ENCODE measurements at places on chromosomes 6 and 20.

DNA sequence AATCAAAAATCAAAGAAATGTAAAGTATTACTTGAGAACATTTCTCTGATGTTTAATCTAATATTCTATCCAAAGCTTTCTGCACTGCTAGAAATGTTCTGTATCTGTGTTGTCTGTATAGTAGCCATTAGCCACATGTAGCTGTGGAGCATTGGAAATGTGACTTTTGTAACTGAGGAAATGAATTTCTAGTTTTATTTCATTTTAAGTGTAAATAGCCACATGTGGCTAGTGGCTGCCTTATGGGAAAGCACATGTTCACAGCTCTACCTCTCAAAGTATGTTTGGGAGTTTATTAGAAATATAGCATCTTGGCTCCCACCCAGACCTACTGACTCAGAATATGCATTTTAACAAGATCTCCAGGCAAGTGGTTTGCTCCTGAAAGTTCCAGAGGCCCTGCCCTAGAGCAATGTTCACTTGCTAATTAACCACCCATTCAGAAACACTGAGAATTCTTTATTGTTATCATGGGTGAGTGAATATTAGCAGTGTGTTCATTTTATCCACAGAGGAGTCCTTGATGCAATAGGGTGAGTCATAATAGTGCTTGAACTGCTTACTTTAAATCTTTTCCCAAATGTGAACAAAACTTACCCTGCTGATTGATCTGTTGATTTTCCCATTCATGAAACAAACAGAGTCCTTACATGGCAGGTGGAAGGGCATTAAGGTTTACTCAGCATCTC, 282.7 kb downstream of the PLCB1 start:
- no peak for DNase-seq

DNA sequence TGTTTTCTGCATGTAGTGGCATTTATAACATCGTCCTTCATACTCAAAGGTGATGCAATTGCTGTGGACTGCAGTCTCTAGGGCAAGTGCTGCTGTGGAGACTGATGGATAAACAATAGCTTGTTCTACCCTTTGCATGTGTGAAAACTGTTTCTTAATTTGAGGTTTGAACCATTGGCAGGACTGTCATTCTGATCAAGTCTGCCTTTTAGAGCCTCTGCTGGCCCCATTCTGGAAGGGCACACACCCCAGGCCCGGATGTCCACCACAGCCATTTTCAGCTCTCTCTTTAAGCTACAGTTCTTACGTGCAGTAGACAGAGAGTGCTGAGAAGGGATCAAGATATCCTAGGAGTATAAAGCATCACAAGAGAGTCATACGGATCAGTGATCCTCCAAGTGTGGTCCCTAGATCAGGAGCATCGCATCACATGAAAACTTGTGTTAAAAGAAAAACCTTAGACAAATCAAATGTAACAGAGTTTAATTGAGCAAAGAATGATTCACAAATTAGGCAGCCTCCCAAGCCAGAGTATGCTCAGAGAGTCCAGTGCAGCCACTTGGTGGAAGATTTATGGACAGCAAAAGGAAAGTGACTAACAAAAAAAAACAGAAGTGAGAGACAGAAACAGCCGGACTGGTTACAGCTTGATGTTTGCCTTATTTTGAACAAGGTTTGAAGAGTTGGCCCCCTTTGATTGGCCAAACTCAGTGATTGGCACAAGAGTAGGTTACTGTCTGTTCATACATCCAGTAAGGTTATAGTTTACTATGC, 52.0 kb downstream of the FRK start:
- no peak for DNase-seq

GRCh38 chr20:60191014-60191413, 232.8 kb downstream of the CDH26 start:
- DNase-seq = no peak

GRCh38 chr6:146542881-146543210, 787 bp upstream of the RAB32 start:
- no peak for DNase-seq

- DNase-seq = no peak
Measured at GRCh38 chr6:38262609-38263008, 377.1 kb downstream of the BTBD9 start.

DNA sequence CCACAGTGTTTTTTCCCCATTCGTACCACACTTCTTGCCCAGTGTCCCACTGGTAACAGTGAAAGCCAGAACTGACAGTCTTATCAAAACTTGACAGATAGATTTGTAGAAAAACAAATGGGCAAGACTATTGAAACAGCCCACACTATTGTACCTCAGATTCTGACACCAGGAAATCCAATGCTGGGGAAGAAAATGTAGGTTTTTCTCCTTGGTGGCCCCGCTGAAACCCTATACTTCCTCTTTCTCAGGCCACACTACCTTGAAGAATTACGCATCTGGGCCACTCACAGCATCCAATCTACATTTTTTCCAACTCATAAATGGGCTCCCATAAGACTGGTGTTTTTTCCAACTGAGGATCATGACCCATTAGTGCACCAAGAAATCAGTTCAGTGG, 90.9 kb upstream of the HDDC2 start:
- DNase-seq = no peak

DNA sequence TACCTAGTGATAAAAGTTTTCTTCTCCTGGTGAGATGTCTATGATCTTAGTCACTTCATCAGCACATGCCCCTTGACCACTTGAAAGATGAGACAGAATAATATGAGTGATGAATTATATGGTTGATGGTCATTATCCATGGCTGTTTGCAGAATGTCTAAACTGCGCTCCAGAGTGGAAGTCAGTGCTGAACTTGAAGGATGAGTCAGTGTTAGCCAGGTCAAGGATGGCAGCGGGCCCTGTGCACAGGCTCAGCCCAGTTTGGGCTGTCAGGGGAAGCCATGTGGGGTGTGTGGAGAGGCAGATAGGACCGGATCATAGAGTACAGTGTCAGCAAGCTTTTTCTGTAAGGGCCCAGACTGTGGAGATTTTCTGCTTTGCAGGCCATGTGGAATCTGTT, 67.2 kb upstream of the KIF25 start:
- no peak for DNase-seq

- no peak for DNase-seq
Measured at GRCh38 chr6:41746107-41746506, 1.1 kb downstream of the PGC start.

GRCh38 chr6:90285611-90286381, 10.8 kb downstream of the BACH2 start:
- DNase-seq = no peak

DNA sequence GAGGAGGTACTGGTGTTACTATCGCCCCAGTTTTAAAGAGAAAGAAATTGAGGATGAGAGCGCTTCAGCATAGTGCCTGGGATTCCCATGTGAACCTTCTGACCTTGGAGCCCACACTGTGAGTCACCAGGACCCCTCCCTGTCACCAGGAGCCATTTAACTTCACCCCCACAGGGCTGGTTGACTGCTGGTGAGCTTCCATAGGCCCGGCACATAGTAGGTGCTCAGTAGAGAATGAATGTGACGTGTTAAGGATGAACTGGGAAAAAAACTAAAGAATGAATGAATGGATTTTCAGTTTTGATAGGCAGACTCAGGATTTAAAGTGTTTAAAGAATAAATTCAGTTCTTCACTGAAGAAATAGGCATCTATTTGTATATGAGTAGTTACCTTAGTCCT, 53.3 kb upstream of the KIF25 start:
- no peak for DNase-seq

DNA sequence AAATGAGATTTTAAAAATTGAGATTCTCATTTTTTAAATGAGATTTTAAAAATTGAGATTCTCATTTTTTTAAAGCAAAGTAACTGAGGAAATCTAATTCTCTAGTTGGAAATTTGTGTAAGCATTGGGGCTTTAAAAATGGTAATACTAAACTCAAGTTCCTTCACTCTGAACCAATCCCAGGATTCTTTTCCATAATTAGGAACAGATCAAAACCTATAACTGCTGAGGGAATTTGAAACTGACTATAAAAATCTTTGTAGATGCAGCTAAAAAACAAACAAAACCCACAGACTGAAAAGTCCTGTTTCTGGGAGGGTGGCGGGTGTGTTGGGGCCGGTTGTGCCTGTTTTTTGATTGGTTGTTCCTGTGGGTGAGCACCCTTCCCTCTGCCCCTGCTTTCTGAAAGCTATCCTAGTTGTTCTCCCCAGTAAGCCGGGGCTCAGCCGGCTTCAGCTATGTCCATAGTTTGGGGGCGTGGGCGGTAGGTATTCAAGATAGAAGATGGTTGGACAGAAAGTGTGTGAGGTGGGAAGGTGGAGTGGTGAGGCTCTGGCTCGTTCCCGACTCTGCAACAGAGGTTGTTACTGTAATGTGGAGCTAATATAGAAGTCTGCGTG, 49.3 kb downstream of the GFRA4 start:
- no peak for DNase-seq

GRCh38 chr6:135281227-135281626, 100.1 kb downstream of the MYB start:
- DNase-seq = no peak

GRCh38 chr20:50248104-50248641, 57.5 kb downstream of the CEBPB start:
- no peak for DNase-seq

DNA sequence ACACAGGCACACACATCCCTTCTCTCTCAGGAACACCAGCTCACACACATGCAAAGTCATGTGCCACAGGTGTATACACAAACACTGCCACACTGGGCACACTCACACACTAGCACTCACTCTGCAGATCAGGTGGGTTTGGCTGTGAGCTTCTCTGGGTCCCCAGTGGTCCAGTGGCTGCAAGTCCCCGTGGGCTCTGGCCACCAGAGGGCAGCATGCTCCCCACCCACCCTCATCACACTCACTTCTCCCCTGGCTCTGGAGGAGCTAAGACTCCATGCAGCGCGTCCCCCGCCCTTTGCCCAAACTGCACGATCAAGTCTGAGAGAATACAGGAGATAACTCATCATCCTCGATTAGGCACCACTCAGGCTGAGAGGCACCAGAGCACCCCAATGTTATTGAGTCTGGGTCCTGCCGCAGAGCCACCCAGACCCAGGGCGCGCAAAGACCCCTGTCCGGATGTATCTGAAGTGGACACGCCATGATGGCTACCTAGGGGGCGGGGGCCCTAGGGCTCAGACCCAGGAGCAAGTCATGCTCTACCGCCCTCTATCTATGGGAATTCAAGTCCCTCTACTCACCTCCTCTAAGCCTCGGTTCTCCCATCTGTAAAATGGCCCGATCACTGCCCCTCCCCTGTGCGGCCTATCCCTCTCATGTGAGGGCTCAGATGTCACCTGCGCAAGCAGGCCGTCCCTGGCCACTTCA, 90.5 kb downstream of the GRM4 start:
- DNase-seq = peak; percentile 18

GRCh38 chr20:19867074-19867473, 109.0 kb downstream of the RIN2 start:
- DNase-seq = no peak

DNA sequence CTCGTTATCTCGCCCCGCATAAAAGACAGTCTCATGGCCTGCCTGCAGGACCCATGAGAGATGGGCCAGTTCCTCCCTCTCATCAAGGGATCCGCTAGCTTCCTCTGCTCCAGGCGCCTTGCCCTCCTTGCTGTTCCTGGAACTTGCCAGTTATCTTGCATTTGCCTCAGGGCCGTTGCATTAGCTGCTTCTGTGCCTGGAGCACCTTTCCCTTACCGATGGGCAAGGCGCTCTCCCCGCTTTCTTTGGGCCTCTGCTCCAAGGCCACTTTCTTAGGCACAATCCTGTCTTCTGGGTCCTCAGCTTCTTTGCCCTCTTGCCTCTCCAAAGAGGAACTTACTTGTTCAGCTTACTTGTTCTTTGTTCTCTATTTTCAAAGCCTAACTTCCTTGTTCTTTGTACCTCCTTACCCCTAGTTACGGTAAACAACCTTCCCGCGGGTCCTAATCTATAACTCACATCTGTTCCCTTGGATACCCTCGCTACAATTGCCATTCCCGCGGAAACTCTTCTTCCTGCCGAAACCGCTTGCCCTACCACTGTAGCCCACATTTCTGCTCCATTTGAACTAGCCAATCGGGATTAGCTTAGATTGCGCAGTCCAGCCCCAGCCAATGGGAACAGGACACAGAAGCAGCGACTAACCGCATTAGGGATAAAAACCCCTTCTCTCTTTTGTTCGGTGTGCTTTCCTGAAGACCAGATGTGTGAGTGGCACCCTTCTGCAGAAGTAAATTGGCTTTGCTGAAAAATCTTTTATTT, 887 bp upstream of the NSFL1C start:
- no peak for DNase-seq

DNA sequence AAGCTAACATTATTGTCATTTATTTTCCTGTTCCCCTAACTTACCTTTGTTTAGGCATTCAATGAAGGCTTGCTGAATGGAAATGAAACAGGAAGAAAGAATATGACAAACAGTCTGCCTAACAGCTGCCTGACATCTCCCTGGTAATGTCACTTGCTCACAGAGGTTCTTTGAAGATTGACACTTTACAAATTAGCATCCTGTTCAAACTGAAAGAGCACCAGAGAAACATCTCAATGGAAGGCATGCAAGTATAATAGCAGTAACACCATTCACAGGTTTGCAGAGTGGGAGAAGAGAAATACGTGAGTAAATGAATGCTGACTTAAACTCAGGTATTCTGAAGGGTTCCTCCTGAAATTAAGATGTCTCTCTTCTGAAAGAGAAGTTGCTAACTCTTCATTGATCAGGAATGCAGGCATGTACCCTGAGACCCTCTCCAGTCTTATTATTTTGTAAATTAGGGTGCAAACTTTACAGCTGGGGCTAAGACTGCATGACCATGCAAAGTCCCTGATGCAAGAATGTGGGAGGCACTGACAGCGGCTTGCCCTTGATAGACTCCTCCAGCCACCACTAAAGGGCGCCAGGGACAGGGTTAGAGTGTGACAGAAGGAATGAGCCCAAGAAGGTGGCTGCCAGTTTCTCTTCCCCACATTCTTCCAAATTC, 1.3 kb upstream of the SMLR1 start:
- no peak for DNase-seq

GRCh38 chr20:2984028-2984501, 59.4 kb upstream of the GNRH2 start:
- DNase-seq = no peak

GRCh38 chr6:16976385-16977183, 125.3 kb upstream of the STMND1 start:
- DNase-seq = no peak

- no peak for DNase-seq
Measured at GRCh38 chr20:18063676-18064075, 6.0 kb upstream of the OVOL2 start.

GRCh38 chr6:167455371-167455770, 130.5 kb downstream of the TTLL2 start:
- DNase-seq = no peak

- no peak for DNase-seq
Measured at GRCh38 chr6:21824431-21825177, 231.1 kb downstream of the SOX4 start.

- DNase-seq = no peak
Measured at GRCh38 chr6:158756977-158757752, 62.0 kb downstream of the EZR start.

All from stimulated activated CD4-positive, alpha-beta T cell treated with anti-CD3 and anti-CD28 coated beads, Interleukin-1b, Interleukin-23, amount 100 ng/mL, for 1 hour (primary cell).